ENCODE measurements at places on chromosomes 1 and 21. TPM values are rescaled to one million over a fixed set of nuclear protein-coding genes. Genes with fewer than 3 reads are reported as not detected.

DNA sequence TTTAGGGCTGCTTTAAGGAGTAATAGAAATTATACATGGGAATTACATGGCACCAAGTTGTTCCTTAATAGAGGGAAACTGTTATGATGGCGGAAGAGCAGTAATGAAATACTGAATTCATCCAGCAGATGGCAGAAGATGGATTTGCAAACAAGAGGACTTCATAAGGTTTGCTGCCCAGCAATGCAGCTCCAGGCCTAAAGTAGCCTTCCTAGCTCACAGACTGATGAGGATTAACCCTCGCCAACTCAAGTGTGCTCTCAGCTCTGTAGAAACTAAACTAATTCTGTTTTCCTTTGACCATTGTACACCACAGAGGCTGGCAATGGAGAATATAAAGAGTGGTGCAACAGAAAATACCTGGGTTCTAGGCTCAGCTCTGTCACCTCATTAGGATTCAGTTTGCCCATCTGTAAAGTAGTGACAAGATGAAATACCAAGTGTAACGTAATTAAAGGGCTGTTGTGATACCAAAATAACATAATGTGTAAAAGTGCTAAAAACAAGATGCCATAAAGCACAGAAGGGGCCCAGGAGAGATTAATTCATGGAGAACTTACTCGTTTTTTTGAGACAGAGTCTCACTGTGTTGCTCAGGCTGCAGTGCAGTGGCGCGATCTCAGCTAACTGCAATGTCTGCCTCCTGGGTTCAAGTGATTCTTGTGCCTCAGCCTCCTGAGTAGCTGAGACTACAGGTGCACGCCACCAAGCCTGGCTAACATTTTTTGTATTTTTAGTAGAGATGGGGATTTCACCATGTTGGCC, 102.4 kb upstream of the SERBP1 start:
- no peak for DNase-seq

GRCh38 chr1:214012418-214012817, 24.6 kb downstream of the PROX1 start:
- no peak for DNase-seq

GRCh38 chr1:93961906-93962305, 52.7 kb upstream of the GCLM start:
- no peak for DNase-seq

DNA sequence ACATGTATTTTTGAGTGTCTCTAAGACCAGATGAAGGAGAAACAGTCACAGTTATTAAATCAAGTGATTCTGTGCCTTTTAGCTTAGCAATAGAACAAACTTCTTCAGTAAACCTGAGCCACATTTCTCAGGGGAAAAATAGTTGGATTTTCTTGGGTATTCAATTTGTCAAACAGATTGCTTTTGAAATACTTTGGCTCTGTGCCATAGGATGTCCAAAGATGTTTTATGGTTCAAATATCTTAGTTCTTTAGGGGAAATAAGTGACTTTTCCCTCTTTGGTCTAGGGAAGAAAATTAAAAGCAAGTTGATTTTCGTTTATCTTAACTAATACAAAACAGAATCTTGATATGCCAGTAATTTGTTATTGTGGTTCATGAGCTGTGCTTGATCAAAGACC, 125.9 kb downstream of the ATP5PO start:
- DNase-seq, result no peak

GRCh38 chr1:203378556-203379245, 27.8 kb upstream of the FMOD start:
- no peak for DNase-seq

GRCh38 chr1:201695607-201696006, 133.3 kb upstream of the IPO9 start:
- DNase-seq, result no peak

- no peak for DNase-seq
Measured at GRCh38 chr21:29217818-29218291, 80.9 kb upstream of the BACH1 start.

DNA sequence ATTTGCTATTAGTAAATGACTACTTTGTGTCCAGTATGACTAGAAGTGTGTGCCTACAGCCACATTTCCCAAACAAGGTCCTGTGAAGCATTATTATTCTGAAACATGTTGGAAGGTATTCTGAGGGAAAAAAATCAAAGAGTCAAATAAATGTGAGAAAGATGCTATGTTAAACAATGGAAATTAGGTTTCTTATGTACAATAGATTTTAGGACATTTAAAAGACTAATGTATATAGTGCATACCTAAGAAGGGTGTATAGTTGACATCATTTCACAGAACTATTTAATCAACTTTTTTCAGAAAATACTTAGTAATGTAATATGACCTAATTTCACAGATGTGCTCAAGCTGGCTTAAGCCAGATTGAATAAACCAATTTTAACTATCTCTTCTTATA, 582.5 kb downstream of the USP25 start:
- DNase-seq, result no peak

GRCh38 chr1:23732363-23733224, 10.7 kb upstream of the ELOA start:
- no peak for DNase-seq

DNA sequence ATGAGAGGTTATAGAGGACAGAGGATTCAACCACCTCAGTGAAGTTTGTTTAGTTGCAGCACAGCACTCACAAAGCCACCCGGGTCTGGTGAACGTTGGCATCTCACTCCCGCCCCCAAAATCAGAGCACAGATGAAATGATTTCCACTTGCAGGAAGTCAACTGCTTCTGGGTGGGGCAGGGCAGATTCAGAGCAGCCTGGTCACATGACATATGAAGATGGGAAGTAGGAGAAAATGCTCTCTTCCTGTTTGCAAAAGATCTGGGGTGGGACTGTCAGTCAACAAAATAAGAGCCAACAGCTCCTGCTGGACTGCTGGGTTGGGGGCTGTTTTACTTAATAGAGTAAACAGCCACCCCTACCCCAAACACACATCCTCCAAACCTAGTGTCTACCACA, 43.2 kb downstream of the LRRC71 start:
- DNase-seq, result peak; percentile 39

DNA sequence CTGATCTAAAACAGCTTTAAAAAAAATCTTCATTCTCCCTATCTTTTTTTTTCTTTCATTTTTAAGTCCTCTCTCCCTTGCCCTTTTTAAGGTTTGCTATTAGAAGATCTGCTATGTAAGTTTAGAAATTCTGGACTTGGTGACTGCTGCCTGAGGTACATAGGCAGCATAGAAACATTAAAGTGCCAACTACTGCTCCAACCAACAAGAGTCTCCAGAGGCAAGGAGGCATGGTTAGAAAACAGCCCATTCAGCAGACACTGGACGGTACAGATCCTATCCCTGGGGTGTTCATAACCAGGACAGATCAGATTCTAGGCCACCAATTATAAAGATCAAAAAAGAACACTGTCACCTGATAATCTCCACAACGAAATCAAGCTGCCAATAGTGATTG, 36.6 kb downstream of the GPR3 start:
- DNase-seq, result no peak

- DNase-seq, result no peak
Measured at GRCh38 chr1:32239337-32239736, 7.7 kb upstream of the FAM167B start.

DNA sequence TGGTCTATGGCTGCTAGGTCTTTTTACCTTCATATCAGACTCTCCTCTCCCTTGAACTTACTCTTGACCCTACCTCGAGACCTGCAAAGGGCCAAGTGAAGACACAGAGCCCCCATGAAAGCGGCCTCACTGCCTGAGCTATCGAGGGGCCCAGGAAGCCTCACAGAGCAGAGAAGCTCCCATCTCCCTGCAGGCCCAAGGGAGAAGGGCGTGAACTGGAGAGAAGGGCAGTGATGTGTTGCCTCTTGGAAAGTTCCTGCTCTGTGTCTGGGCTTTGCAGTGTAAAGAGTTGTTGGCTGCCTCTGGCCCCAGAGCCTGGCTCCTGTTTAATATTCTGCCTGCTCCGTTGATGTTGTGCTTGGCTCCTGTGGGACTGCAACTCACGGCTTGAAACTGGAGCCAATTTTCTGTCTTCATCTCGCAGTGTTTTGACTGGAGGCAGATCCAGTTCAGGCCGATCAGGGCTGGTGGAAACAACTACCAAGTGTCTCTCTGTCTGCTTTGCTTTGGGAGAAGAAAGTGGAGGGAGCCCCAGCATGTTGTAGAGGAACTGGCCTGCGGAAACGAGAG, 4.3 kb downstream of the SERTAD4 start:
- no peak for DNase-seq

GRCh38 chr1:92944901-92945747, 16.1 kb downstream of the DIPK1A start:
- no peak for DNase-seq

- no peak for DNase-seq
Measured at GRCh38 chr21:30577766-30578165, 12.4 kb downstream of the KRTAP22-2 start.

DNA sequence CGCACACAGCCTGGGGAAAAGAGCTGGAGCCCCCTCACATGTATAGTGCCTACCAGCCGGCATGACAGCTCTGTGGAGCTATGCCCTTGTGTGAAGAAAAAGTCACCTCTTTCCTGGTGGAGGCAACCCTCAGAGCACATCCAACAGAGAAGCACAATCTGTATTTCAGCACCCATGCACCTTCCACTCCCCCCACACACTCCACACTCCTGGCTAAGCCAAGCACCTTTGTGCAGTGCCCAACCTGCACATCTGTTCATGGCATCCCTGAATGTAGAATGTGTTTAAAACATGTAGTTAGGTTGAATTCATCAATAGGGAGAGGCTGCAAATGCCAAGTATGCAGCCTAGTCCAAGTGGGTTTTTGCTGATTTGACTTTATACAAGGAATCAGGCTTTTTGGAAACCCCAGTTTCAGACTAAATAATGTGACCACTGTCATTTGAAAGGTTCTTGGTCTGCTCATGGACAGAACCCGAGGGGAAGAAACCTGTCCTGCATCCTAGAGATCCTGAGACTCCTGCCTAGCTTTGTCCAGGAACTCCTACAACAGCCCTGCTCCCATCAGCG, 197.1 kb downstream of the TOMM20 start:
- DNase-seq, result no peak

- no peak for DNase-seq
Measured at GRCh38 chr1:187411118-187411517, 582.4 kb downstream of the PLA2G4A start.

DNA sequence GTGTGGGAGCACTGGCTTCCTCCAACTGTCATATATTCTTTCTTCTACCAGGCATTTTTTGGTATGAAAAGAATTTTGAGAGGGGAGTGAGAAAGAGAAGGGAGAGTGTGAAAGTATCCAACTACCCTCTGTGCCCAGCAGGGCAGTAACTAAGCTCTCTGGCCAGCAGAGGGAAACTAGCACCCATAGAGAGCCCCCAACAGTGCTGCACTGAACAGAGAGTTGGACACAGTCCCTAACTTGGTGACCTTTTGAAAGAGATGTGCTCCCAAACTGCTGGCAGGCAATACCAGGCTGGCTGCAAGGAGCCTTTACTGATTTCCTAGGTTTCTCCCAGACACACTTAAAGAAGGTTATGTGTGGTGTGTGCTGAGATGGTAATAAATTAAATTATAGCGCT, 118.8 kb upstream of the PBX1 start:
- DNase-seq, result no peak

The GUCA2B gene
- total RNA-seq, result not detected

The IRF6 gene
- total RNA-seq, result not detected

The GPR52 gene
- 1.6 TPM for total RNA-seq

The ZC3H12A gene
- total RNA-seq, result 23.6 TPM

The TFB2M gene
- total RNA-seq, result 21.0 TPM

The DPT gene
- not detected for total RNA-seq

The PBX1 gene
- not detected for total RNA-seq
